HTR-8/SVneo (cell line): ENCODE measurements at places on chromosomes 2 and 18.

DNA sequence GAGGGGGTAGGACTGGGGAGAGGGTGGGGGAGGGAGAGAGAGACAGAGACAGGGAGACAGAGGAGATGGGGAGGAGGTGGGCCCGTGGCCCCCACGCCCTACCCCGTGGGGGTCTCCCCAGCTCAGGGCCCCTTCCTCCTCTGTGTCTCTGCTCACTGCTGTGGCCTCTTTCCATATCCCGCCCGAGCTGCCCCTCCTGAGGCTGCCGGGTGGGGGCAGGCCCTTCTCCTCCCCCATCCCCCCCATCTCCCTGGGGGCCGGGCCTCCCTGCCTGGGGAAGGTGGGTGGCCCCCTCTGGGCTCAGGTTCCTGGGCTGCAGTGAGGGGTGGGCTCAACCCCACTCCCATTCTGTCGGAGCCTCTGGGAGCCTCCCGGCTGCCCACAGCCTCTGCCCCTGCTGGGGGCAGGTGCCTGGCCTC, 332 bp upstream of the PDCD1 start:
- DNase-seq: no peak

GRCh38 chr18:67475673-67476072, 40.8 kb downstream of the DSEL start:
- no peak for DNase-seq

GRCh38 chr2:220071696-220072095, 444.3 kb downstream of the SLC4A3 start:
- DNase-seq: no peak

DNA sequence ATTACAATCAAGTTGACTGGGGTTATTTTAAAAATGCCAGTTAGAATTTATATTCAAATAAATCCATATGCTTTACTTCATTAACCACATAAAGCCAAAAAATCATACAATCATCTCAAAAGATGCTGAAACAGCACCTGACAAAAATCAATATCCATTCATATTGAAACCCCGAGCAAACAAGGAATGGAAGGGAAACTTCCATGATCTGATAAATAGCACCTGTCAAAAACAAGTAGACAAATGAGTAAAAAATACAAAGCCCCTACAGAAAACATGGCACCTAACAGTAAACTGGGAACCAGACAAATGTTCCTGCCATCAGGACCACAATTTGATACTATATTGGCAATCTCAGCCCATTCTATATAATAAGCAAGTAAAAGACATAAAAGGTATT, 227.5 kb downstream of the HDAC4 start:
- no peak for DNase-seq

- no peak for DNase-seq
These were observed 88.4 kb downstream of the ALPK2 start for GRCh38 chr18:58540381-58540943.

GRCh38 chr18:74303936-74304335, 11.7 kb upstream of the C18orf63 start:
- DNase-seq: no peak

DNA sequence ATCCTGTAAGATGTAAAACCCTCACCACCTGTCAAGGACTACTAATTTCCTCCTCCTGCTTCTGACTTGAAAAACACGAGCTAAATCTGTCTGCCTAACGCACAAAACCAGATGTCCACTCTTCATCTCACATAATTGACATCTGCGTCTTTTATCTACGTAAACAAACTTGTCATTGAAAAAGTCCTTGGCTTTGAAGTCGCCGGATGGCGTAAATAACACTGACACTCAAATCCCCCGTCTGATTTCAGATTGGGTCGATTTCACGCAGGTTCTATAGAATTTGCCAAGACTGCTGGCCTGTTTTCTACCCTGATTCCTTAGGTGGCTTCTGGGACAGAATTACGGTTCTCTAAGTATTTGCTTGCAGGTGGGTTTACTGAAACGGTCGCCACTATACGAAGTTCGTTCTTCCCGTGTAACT, 539 bp upstream of the MOB4 start:
- DNase-seq: no peak

- DNase-seq: no peak
These were observed 6.9 kb downstream of the INHA start for GRCh38 chr2:219578811-219579613.

DNA sequence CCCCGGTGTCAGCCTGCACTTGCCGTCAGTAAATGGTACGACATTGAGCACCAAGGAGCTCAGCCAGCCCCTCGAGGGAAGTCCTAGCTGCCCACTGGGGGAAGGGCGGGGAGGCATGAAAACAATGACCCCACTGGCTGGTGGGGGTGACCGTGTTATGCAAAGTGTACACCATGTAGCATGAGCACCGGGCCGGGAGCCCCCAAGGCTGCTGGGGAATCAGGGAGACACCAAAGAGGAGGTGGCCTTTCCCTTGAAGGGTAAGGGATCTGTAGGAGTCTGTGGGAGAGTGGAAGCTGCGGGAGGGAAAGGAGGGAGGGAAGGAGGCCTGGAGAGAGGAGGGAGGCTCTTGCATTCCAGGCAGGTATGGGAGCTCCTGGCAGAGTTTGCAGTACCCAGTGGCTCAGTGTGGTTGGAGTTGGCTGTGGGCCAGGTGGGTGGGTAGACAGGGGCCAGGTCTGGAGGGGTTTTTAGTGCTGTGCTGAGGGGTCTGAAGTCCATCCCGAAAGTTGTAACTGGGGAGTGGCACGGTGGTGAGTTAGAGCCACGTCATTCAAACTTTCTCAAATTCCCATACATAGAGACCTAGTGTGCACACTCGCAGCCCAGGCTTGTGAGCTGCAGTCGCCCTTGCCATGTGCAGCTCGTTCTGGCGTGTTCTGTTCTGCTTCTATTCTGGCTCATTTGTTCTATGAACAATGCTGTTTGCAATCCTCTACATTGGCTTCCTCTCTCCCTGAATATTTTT, 22.4 kb downstream of the RRM2 start:
- DNase-seq: no peak

DNA sequence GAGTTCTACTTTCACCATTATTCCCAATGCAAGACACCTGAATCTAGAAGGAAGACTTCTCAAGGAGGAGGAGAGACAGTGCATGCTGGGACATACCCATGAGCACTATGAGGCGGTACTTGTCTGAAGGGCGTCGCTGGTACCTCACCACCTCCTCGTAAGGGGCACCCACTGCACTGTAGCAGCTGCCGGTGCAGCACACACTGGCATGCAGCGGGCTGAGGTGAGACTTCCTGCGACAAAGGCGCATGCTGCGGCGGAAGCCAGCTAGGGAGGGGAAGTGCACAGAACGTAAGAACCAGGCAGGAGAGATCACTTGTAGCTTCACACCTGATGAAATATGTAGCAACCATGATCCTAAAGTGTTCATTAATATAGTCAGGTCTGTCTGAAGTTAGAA, 12.8 kb upstream of the TMEM237 start:
- no peak for DNase-seq

DNA sequence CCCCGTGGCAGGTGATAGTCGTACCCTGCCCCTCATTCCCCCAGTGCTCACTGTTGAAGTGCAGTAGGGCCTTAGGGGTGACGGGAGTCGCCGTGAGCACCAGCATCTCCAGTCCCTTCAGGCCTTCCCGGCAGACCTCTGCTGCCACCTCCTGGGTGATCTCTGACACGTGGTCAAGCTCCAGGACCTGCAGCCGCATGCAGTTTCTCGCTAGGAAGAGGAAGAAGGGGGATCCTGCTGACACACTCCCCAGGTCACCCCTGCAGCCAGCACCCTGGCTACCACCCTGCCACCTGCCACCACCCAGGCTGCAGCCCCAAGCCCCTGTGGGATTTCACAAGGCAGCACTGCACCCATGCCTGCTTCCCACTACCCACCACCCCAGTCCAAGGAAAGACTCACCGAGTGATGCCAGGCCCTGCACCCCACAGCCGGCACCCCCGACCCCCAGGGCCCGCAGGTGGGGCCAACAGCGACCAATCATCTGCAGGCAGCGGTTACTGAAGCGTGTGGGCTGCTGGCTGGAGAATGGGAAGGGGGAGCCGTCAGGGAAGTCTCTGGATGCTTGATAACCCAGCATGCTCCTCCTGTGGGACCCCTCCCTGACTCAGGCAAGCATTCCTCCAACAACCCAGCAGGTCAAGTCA, 23.8 kb downstream of the FBXO41 start:
- peak; percentile 78 for DNase-seq

DNA sequence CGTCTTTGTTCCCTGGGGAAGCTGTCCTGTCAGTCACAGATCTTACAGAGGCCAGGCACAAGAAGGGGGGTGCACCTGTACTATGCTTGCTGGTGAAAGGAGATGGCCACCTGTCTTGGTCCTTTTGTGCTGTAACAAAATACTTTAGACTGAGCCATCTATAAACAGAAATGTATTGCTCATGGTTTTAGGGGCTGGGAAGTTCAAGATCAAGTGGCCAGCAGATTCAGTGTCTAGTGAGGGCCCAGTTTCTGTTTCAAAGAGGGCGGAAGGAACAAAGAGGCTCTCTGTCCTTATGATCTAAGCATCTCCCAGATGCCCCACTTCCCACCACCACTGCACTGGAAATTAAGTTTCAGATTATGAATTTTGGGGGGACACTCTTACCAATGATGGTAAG, 35.5 kb upstream of the RPL37A start:
- DNase-seq: no peak

- DNase-seq: no peak
These were observed 38.1 kb upstream of the OTX1 start for GRCh38 chr2:63012541-63012940.

GRCh38 chr2:191635333-191636234, 42.4 kb upstream of the NABP1 start:
- peak; percentile 41 for DNase-seq

- DNase-seq: no peak
These were observed 483.2 kb downstream of the METTL4 start for GRCh38 chr18:2087877-2088673.

- no peak for DNase-seq
These were observed 137.5 kb upstream of the OTOS start for GRCh38 chr2:240277807-240278522.

GRCh38 chr2:117983040-117983439, 30.8 kb downstream of the CCDC93 start:
- DNase-seq: no peak

- DNase-seq: no peak
These were observed 428.0 kb downstream of the FBXO15 start for GRCh38 chr18:73719611-73720010.

DNA sequence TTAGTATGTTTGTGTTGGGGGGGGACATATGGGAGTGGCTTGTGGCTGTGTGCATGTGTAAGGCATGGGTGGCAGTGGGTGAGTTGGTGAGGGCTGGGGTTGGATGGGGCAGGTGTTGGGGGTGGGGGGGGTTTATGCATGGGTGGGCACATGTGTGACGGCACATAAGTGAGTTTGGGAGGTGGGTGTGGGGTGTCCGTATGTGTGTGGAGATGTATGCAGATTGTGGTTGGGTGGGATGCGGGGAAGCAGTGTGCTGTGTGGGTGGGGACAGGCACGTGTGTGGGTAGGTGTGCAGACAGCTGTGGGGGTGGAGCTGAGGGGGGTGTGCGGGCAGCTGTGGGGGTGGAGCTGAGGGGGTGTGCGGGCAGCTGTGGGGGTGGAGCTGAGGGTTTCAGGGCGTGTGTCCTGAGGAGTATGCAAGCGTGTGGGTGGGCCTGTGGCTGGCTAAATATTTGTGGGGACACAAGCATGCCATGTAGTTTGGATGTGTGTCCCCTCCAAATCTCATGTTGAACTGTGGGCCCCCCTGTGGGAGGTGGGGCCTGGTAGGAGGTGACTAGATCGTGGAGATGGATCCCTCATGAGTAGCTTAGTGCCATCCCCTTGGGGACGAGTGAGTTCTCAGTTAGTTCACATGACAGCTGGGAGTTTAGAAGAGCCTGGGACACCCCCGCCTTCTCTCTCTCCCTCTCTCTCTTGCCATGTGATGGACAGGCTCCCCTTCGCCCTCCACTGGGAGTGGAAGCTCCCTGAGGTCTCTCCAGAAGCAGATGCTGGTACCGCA, 59.4 kb downstream of the ANKMY1 start:
- DNase-seq: no peak

GRCh38 chr18:58229162-58229561, 185.1 kb downstream of the NEDD4L start:
- DNase-seq: no peak

DNA sequence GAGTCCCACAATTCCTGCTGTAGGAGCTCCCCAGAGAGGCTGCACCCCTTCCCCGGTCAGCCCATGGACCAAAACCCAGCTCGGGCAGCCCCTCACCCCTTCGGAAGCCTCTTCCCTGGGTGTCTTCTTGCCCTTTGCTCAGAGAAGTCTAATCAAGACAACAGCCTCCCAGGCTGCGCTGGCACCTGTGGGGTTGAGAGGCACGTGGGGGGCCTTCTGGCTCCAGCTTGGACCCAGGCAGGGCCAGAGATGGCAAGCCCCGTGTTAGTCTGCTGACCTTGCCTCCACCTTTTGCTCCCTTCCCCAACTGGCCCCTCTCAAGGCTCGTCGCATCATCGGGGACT, 10.4 kb downstream of the SLC4A3 start:
- DNase-seq: no peak

DNA sequence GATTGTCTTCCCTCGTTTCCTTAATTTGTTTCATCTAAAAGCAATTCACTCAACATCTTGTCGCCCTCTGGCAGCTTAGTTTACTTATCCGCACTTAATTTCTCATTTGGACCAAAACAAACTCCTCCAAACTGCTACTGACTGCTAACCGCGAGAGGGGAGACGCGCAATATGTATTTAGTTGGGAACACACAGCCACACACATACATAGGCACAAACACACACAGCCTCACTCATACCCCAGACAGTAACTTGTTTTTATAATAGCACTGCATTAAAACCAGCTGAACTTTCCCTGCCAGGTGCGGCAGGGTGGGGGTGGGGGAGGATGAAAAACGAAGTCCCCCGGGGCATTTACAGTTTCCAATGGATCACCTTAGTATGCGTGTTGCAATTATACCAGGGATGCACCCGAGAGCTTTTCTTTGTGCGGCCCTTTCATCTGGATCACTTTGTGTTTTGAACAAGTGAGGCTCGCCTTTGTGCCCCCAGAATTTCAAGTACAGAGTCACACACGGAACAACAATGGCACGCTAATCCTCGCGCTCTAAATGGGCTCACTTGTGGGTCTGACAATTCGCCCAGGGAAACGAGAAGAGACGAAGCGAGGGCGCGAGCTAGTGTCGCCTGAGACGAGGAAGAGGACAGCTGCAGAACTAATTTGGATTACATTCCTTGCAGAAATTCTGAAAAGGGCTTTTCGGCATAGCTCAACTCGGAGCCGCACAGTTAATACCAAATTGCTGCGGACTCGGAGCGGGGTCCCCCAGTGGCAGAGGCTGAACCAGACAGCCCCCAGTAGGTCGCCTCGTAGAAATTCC, 2.4 kb downstream of the ERBB4 start:
- DNase-seq: no peak

GRCh38 chr2:207530160-207531031, 634 bp downstream of the CREB1 start:
- DNase-seq: peak; percentile 30

DNA sequence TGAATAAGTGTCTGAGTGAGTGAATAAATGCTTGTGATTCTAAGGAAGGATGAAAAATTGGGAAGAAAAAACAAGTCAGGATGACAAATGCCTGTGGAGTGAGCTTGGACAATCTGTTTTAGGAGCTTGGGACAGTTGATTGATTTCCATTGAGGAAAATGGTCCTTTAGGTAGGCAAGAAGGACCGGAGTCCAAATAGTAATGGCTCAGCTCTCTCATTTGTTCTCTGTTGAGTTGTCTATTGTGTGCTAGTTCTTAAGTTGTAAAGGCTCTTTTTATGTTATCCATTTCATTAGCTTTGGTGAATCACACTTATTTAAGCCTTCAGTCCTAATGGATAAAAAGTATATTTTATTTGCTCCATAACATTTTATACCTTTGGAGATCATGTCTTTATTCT, 31.9 kb downstream of the FAM171B start:
- no peak for DNase-seq

GRCh38 chr2:20728114-20728758, 61.3 kb downstream of the GDF7 start:
- DNase-seq: no peak

- no peak for DNase-seq
These were observed 23.8 kb upstream of the TTC39C start for GRCh38 chr18:23990474-23991410.
